AG09309 (cell line): ENCODE measurements at places on chromosomes 7 and 10.

DNA sequence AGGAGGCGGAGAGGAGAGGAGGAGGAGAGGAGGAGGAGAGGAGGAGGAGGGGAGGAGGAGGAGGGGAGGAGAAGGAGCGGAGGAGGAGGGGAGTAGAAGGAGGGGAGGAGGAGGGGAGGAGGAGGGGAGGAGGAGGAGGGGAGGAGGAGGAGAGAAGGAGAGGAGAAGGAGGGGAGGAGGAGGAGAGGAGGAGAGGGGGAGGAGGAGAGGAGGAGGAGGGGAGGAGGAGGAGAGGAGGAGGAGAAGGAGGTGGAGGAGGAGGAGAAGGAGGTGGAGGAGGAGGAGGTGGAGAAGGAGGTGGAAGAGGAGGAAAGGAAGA, 15.5 kb upstream of the CRCP start:
- DNase-seq = no peak

DNA sequence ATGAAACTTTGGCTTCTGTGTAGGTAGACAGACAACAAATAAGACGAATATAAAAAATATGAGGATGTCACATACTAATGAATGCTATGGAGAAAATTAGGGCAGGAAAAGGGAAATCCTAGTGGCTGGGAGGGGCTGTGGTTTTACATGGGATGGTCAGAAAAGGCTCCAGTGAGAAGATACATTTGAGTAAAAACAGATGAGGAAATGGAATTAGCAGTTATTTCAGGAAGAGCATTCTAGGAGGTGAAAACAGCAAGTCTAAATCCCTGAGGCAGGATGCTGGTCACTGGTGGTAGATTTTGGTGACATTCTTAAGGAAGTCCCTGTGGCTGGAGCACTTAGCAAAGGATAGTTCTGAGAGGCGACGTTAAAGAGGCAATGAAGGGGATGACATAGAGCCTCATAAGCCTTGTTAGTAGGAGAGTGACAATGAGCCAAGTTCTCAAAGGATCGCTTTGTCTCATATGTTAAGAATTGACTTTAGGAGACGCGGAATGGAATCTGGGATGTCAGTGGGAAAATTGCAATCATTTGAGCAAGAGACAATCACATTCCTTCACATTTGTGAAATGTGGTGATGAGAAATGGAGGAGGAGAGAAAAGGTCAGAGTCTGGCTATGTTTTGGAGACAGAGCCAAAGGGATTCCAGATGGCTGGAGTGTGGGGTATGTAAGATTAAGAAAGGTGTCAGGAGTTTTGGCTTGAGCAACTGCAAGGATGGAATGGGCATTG, 384.7 kb upstream of the FZD8 start:
- peak; percentile 24 for DNase-seq

DNA sequence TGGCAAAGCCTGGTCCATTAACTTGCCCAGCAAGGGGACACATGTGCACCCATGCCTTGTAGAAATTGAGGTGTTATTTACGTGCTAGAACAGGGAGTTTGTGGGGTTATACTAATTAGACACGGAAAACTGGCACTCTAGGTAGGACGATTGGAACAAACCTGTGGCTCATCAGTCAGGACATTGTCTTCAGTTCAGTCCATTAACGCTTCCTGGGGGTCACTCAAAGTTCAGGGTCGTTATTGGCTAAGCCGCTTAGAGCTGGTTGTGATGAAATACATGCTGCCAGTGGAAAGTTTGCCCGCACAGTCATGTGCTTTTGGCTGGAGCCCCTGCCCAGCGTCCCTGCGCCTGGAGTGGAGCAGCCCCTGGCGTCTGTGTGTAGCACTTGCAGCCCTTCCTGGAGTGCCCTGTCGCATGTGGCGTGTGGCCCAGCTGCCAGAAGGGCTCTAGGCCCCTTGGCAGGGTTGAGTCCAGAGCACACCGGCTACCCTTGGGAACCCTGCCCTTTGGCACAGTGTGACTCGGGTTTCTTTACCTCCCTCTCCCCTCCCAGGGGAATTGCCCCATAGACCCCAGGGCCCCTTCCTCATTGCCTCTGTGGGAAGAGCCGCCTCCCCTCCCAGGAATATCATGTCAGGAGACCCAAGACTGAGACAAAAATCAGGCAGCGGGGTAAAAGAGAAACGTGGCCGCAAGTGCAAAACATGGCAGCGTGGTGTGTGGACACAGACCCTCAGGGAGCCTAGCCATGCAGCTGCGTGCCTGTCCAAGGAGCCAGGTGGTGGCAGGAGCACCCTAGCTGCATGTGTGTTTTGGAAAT, 9.8 kb downstream of the ZNF775 start:
- no peak for DNase-seq

DNA sequence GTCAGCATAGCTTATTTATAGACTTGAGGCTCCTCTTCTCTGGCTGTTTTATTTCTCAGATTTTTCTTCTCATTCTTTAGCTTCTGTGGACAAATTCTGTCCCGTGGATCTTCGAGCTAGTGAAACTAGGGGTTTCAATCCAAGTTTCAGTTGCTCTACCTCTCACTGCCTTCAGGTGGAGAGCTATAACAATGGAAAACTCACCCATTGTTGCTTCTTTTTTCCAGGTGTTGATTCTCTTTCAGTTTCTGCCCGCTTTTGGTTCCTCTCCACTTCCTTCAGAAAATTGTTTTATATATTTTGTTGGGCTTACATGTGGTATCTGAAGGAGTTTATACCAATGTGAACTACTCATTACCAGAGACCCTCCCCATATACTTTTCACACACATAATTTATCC, 266.1 kb downstream of the TCF7L2 start:
- no peak for DNase-seq
